Karpas-422 (cell line): ENCODE measurements at places on chromosomes 6 and 20. TPM values are rescaled to one million over a fixed set of nuclear protein-coding genes. Genes with fewer than 3 reads are reported as not detected.

ULBP2 gene
- 0.56 and 0.76 TPM in 2 replicates for total RNA-seq

KIAA1755 gene
- total RNA-seq, result not detected in 2 replicates

LY6G5C gene
- 0.51 TPM in 1 of 2 replicates, not detected in the other for total RNA-seq

HLA-DRA gene
- total RNA-seq, result 1,241 and 1,934 TPM in 2 replicates

RUNX2 gene
- 0.19 and 0.90 TPM in 2 replicates for total RNA-seq

CLIC5 gene
- total RNA-seq, result not detected in 2 replicates

C6orf132 gene
- total RNA-seq, result 0.11 and 0.83 TPM in 2 replicates

SLC44A4 gene
- not detected in 2 replicates for total RNA-seq

ZFP57 gene
- not detected in 2 replicates for total RNA-seq

NKAPL gene
- 0.11 TPM in 1 of 2 replicates, not detected in the other for total RNA-seq

PACSIN1 gene
- total RNA-seq, result not detected in 2 replicates

OR2H1 gene
- total RNA-seq, result not detected in 2 replicates

HDGFL1 gene
- not detected in 2 replicates for total RNA-seq

- no peak for DNase-seq
Measured at GRCh38 chr6:109853951-109854350, 124.2 kb upstream of the GPR6 start.

GRCh38 chr6:63572747-63573075 is 431 bp downstream of the LOC128125822 start:
- DNase-seq, result no peak

DNA sequence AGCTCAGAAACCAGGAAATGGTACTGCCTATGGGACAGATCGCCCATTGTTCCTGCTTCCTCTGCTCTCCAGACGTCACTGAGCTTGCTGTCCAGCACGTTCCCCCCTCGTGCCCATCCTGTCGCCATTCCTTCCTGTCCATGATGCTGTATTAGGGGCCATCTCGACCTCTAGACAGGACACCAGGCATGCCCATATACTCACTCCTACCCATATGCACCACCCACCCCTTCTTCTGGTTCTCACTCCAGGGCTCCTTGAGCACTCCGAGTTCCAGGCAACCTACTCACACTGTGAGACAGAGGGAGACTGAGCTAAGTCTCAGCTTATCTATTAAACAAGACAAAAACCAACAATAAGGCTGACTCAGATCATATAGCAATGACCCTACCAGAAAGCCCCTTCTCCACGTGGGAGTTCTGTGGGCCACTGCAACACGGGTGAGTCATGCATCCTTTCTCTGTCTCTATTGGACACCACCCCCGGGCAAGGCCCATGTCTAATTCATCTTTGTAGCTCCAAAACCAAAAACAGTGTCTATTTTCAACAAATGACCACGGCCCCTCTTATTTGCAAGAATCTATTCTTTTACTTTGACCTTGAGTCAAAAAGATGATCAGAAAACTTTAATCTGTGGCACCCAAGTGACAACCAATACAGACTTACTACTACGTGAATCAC is 65.7 kb downstream of the PSMG4 start:
- DNase-seq, result no peak

DNA sequence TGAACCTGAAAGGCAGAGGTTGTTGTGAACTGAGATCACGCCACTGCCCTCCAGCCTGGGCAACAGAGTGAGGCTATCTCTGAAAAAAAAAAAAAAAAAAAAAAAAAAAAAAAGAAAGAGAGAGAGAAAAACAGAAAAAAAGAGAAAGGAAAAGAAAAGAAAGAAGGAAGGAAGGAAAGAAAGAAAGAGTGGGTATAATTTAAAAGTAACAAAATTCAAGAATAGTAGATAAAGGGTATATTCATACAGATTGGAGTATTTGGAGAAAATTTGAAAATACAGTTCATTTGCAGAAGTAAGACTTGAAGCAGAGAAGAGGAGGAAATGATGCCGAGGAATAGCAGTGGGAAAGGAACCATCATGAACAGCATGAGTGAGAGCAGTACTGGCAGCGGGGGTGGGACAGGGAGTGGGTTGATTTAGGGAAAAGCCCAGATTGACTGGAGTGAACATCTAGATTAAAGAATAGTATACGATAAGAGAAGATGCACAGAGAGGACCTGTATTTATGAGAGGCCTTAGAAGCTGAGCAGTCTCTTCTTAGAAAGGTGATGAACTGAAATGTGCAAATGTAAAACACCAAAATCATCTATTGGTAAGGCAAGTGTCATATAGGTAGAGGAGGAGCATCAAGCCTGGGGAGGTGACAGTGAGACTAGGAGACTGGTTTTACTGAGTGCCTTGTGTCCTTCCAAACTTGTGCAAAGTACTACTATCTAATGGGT is 17.8 kb upstream of the HLA-DRB1 start:
- no peak for DNase-seq

DNA sequence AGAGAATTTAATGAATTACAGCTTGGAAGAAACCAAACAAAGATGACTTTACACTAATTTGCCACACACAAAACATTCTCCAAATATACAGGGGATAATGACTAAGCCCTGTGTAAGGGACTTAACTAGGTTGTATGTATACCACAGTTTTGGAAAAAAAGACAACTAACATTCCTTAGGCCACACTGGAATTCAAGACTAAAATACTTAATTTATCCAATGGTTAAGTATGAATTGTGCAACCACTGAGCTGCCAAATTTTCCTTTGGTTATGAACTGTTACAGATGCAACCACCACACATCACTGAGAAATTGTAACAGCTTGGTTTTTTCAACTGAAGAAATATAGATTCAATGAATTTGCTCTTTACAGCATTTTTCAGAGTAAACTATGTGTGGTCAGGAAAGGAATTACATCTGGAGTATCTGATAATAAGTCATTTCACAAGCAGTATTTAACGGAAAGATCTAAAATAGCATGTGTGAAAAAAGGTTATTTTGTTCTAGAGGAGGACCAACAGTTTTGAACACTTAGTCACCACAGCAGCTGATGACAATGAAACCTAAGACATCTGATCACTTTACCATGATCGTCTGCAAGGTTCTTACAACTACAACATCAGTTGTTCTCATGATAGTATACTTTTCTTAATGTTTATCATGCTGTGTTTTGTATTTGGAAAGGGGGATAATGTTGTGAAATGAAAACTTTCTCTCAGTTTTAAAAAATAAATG is 318.8 kb downstream of the BCKDHB start:
- DNase-seq, result no peak

GRCh38 chr6:163620670-163621330 is 206.3 kb downstream of the QKI start:
- no peak for DNase-seq

- no peak for DNase-seq
Measured at GRCh38 chr6:121826156-121826810, 390.8 kb downstream of the GJA1 start.

GRCh38 chr20:63293456-63293855 is 470 bp downstream of the COL20A1 start:
- no peak for DNase-seq

- DNase-seq, result peak; percentile 54
Measured at GRCh38 chr20:42747765-42748411, 441.8 kb downstream of the PTPRT start.

GRCh38 chr6:159104163-159104925 is 59.6 kb upstream of the TAGAP start:
- peak; percentile 93 for DNase-seq

- DNase-seq, result no peak
Measured at GRCh38 chr6:105045526-105045925, 88.6 kb downstream of the LIN28B start.

DNA sequence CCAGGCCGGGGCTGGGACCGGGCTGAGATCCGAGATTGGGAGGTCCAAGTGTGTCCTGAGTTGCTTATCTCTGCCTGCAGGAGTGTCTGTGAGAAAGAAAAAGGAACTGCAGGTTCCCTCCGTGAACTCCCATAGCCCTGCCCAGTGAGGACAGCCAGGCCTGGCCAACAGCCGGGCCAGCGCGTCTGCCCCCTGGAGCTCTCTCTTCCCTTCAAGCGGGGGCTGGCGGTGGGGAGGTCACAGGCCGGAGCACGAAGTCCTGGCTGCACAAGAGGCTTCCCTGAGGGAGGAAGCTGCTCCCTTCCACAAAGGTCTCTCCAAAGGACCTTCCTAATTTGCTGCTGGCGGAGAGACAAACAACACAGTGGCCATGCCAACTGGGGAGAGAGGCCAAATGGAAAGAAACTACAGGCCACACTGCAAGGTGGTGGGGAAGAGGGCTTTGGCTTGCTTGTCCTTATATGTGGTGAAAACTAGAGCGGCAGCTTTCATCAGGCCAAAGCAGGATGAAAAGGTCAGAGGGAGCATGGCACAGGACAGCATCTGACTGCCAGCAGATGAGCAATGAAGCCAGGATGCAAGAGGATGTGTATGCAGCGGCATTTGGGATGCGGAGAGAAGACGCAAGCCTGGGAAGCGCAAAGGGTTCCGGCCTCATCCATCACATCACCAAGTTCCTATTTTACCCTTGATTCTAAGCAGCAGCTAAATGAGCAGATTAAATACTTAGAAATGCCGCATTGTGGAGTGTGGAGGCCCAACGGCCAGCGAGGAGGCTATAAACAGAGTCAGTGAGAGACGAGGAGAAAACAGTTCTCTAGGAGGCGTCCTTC is 260.0 kb downstream of the ERMARD start:
- no peak for DNase-seq

GRCh38 chr6:82712389-82712788 is 348.8 kb downstream of the TPBG start:
- no peak for DNase-seq

- no peak for DNase-seq
Measured at GRCh38 chr6:21881969-21882465, 288.5 kb downstream of the SOX4 start.

GRCh38 chr6:55775029-55775318 is 100.4 kb downstream of the BMP5 start:
- DNase-seq, result no peak

- no peak for DNase-seq
Measured at GRCh38 chr20:37298190-37298939, 8.9 kb downstream of the MANBAL start.

DNA sequence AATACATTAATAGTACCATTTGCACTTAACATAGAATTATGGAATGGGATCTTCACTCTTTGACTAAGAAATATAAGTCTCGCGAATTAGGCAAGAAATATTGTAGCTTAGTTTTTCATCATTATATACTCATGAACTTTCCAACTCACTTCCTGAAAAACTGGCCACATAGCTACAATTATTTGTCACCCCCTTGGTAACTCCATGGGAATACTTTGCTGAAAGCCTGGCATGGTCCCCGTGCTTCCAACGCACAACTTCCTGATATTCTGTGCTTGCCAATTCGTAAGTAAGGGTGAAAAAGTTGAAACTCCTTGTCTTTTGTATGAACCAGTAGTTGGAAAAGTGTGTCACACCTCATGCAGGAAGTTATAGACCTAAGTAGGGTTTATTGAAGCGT is 23.7 kb upstream of the HLA-DQA1 start:
- DNase-seq, result no peak

GRCh38 chr6:157961153-157961831 is 20.4 kb upstream of the SYNJ2 start:
- no peak for DNase-seq

DNA sequence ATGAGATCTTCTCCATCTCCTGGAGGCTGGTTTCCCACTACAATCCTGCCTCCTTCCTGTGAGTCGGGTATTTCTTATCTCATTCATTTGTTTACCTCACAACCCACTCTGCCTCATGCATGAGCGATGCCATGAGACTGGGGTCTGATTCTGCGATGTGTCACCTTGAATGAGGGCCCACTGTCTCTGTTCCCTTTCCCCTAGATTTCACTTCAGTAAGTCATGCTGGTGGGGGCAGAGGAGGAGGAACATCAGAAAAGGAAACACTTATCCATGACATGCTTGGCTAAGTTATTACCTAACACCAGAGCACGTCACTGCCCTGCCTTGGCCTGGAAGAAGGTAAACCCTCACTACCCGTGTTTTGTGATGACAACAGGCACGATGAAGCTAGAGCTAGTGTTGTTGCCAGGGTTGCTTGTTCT is 337.4 kb upstream of the PRDM1 start:
- no peak for DNase-seq

DNA sequence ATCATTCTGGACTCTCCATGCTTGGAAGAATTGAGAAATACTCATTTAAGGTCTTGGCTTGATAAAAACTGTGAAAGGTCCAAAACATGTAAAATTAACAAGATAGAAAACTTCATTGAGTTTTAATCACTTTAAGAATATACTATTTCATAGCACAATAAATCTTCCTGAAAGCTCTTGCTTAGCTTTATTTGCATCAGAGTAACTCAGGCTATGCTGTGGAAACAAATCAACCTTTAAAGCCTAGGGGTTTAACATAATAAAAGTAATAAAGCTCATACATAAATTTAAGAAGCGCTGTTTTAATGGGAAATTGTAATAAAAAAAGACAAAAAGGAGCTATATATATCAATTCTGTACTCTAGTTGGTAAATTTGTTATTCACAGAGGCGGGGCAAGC is 77.2 kb upstream of the PTCHD4 start:
- DNase-seq, result no peak

DNA sequence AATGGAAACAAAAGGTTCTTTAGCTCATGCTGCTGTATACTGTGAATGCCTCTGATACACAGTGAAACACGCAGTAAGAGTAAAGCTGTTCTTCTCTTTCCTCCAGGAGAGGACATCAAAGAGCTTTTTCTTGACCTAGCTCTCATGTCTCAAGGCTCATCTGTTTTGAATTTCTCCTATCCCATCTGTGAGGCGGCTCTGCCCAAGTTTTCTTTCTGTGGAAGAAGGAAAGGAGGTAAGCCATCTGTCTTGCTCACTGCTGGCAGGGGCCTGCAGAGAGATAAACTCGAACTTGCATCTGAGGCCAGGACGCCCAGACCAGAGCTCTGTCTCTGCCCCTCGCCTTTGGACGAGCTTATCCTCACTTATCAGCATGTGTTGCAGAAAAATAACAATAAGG is 37.7 kb downstream of the LY86 start:
- DNase-seq, result no peak

- no peak for DNase-seq
Measured at GRCh38 chr20:25037288-25038102, 20.4 kb downstream of the ACSS1 start.

- no peak for DNase-seq
Measured at GRCh38 chr6:38591439-38591838, 48.3 kb downstream of the BTBD9 start.

GRCh38 chr20:4065391-4065844 is 50.1 kb upstream of the RNF24 start:
- DNase-seq, result no peak

DNA sequence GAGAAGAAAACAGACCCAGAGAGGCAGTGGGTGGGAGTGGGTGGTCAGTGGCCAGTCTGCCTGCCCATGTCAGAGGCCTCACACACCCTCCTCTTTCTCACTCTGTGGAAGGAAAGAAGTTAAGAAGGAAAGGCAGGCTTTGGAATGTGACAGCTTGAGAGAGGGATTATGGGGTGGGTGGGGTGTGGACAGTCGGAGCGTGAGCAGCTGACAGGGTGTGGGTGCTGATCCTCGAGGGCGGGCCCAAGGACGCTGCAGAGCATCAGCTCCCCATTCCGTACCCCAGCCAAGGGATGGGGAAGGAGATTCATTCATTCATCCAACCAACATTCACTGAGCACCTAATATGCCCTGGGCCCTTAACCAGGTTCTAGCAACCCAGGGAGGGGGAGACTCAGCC is 4.8 kb downstream of the TGM6 start:
- DNase-seq, result no peak

GRCh38 chr20:47568019-47568418 is 66.3 kb downstream of the NCOA3 start:
- DNase-seq, result no peak

- DNase-seq, result no peak
Measured at GRCh38 chr6:135006386-135006914, 48.2 kb downstream of the HBS1L start.

GRCh38 chr6:101226677-101227135 is 166.8 kb upstream of the GRIK2 start:
- peak; percentile 72 for DNase-seq

- DNase-seq, result no peak
Measured at GRCh38 chr6:122803171-122803661, 14.2 kb downstream of the SMPDL3A start.

- DNase-seq, result no peak
Measured at GRCh38 chr6:3831761-3832530, 17.2 kb upstream of the FAM50B start.
